ENCODE measurements at places on chromosomes 2 and 18.

- no peak for DNase-seq
Measured at GRCh38 chr18:3468066-3468705, 18.2 kb downstream of the TGIF1 start.

DNA sequence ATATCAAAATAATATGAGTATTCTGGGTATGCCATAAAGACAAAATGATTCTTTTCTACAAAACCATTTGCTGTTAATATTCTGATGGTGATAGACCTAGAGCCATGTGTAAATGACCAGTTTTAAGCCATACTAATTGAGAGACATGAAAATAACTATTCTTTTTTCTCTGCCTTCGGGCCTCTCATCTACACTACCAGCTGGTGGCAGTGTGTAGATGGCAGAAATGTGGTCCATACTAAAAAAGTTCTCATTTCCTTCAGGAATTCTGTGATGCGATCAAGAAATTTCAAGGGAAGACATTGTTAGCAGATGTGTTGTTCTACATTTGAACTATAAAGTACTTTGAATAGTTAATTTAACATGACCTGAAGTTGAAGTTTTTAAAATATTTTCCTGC lies 485.2 kb downstream of the TRIB2 start:
- no peak for DNase-seq

DNA sequence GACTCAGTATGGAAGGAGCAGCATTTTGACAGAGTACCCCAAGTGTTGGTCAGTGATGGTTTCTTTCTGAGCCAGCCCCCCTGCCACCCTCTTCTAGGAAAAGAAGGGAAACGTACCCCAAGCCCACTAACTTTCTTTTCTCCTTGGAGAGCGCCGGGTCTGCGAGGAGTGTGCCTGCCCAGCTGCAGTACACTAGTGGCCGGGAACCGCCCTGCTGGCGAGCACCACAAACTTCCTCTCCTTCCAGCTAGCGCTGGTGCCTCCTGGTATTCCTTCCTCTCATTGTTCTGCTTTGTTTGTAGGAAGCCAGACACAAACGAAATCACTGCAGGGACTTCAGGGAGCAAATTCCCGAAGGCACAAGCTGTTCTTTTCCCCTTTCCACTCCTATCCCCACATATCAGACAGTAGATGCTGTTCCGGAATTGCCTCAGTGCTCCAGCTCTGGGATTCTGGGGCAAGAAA lies 1.8 kb downstream of the CCDC85A start:
- no peak for DNase-seq

DNA sequence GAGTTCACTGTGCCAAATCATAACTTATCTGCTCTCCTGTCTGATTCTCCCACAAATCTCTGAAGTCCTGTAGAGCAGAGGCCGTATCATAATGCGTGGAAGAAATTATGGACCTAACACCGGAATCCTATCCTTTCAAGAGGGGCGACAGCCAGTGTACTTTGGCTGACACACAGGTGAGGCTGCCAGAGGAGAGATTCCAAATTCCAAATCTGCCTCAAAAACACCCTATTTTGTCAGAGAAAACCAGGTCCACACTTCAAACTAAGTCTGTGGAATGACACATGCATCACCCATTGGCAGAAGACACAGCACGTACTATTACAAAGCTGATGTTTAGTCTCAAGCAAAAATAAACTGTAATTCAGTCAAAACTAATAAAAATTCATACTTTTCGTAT lies 139.2 kb upstream of the PID1 start:
- no peak for DNase-seq

DNA sequence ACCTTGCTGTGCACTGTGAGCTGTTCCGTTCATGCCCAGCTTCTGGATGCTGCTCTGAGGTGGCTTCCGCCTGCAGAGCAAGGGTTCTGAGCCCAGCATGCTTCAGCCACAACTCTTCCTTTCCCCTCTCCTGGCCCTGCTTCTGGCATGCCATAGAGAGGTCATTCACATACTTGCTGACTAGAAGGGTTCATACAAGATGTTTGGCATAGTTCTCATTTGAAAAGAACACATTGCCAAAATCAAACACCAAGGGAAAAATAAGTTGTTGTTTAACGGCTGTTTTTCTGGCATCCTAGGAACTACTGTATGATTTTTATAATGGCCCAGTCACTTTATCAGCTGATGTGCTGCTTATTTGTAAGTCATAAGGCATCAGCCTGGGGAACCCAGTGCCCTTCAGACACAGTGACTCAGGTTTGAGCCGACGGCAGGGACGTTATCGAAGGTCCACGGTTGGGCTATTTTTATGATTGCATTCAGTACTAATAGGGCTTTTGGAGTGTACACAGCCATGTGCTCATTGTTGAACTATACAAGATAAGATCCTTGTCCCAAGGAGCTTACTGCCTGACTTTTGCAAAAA lies 53.9 kb upstream of the CTAGE1 start:
- no peak for DNase-seq

DNA sequence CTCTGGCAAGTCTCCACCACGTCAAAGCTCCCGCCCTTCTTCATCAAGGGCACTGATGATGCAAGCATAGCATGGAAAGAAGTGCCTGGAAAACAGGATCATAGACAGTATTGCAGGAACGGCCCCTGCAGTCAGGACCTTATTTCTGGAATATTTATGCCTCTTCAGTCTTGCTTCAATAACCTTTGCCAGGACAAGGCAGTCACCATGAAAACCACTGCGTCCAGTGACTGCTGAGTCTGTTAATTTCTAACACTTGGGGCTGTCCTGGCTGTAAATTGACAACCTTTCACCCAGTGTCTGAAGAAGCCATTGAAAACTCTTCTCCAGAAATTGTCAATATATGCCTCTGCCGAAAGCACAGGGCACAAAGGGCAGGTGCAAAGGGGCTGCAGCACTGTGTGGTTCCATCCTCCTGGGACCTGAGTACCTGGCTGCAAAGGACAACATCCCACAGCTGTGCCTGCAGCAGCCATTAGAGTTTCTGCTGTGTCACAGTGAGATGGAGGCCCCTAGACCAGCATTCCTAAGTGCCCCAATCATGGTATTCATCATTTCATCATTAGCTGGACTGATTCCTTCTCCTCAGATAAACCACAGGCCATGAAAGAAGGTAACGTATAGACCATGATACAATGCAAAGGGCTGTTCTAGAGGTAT lies 819.6 kb downstream of the RNF144A start:
- DNase-seq, result no peak

GRCh38 chr2:67649331-67650261 lies 252.5 kb downstream of the ETAA1 start:
- no peak for DNase-seq

DNA sequence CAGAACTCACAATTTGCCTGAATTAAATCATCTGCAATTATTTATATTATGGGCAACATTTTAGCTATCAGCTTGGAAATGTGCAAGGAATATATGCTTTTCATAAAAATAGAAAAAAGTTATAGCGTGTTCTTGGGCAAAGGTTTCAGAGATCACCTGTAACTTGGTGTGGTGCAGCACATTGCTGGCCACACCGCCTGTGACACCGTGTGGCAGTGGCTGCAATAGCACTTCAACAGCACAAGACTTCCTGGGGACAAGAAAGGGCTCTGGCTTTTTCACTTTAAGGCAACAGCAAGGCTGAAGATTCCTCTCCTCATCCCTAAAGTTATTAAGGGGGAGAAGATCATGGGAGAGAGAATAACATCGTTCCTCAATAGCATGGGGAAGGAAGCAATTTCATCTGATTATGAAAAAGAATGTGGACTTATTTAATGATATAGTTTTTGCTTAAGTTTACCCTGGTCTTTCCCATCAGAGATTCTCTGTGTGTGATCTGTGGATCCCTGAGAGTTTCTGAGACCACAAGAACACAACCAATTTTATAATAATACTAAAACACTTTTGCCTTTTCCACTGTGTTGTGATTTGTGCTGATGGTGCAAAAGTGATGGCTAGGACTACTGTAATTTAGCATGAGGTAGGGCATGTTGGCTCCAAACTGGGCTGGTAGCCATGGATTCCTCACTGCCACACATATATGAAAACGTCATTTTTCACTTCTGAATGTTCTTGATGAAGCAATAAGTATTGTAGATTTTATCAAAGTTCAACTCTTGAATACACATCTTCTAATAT lies 15.0 kb upstream of the SERPINB3 start:
- DNase-seq, result peak; percentile 1

GRCh38 chr18:57223144-57223870 lies 76.4 kb downstream of the BOD1L2 start:
- no peak for DNase-seq

GRCh38 chr2:60885683-60886082 lies 4.3 kb downstream of the REL start:
- no peak for DNase-seq

- no peak for DNase-seq
Measured at GRCh38 chr2:238887616-238888015, 39.7 kb downstream of the TWIST2 start.

- no peak for DNase-seq
Measured at GRCh38 chr2:216757532-216757931, 62.2 kb upstream of the IGFBP5 start.

DNA sequence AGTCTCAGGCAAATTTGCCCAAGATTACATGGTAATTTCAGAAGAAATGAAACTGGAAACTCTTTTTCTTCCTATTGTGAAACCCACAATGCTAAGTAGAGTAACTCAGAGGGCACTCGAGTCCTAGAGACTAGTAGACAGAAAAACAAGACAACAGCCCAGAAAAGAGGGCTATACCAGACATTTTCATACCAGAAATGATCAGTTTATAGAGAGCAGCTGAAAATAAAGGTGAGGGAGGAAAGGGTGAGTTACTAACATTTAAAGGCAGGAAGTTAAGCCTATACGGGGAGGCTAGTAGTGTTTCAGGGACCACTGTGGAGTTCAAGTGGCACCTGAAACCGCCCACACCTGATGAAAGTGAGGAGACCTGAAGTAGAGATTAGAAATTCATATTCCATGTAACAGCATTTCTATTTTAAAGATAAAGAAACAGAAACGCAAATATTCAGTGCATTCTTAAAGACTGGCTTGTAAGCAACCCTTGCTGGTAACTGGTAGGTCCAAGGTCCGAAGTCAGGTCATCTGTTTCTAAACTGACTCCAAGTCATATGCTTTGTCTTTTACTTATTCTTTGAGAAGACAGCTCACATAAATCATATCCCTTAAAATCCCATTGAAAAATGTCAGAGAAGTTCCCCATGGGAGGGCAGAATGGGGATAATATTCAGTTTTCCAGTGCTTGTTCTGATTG lies 145.1 kb upstream of the ITGB6 start:
- DNase-seq, result no peak

- DNase-seq, result peak; percentile 34
Measured at GRCh38 chr2:68110102-68110501, 47.3 kb upstream of the C1D start.

DNA sequence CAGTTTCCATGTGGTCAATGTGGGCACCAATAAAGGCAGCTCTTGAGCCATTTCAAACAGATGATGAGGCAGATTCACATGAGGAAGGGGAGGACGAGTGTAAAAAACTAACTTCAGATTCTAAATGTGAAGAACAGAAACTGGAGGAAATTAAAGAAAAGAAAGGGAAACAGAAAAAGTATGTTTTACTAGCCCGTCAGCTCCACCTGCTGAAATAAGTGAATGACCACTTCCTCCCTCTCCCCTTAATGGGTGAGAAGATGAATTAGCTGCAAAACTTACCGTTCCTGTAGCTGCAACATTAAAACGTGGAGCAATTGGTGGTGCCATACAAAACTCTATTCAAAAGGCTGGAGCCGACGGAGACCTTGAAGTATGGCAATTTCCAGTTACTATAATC lies 203.5 kb downstream of the UXS1 start:
- no peak for DNase-seq

DNA sequence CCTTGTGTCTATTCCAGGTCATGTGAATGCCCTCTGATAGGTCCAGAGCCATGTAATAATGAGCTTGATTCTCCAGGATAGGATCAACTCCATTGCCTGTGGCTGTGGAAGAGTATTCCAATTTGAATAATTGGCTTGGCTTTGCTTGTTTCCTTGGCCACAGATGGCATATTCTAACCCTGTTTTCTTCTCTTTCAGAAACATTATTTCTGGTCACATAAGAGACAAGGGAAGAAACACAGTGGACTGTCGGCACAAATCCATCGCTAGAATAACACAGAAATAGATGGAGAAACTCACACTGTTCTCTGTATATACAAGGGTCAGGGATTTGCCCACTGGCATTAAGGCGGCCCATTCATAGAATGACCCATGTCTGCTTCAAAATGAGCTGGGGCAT lies 278.4 kb upstream of the CCDC68 start:
- DNase-seq, result no peak
